ENCODE measurements at places on chromosomes 7 and 10.

GRCh38 chr7:155193716-155194115 lies 104.0 kb upstream of the INSIG1 start:
- no peak for DNase-seq

- DNase-seq: no peak
These were observed 117.6 kb upstream of the NFE2L3 start for GRCh38 chr7:26034391-26034790.

DNA sequence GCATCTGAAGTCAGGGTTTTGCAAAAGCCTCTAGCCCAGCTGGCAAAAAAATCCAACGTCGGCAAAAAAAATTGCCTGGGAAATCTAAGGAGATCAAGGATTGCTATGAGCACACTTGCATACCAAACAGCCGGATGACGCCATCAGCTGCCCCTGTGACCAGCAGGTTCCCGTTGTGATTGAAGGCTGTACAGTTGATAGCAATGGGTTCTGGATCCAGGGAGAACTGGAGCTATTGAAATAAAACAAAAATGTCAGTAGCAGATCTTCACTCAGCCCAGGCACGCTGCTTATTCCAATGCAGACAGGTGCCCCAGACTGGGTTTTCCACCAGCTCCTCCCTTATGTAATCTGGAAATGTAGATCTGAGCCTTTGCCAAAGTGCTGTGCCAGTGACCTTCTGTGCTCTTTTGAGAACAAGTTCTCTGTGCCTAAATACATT lies 18.7 kb upstream of the CYREN start:
- no peak for DNase-seq

GRCh38 chr7:77743518-77743917 lies 47.3 kb downstream of the RSBN1L start:
- no peak for DNase-seq

DNA sequence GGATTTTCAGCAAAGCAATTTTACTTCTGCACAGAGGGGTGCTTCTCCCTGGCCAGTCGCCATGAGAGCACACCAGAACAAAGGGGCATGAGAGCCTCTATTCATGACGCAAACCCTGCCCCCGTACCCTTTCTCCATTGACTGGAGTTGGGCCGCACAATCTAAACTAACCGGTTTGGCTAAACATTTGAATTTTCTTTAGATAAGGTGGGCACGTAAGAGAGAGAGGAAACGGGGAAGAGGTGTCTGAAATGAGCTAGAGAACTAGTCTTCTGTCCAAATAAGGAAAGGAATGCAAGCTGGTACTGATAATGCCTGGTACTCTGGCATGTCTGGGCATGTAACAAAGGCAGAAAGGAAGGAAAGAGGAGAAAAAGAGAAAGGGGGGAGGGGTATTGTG lies 13.2 kb upstream of the SCIN start:
- no peak for DNase-seq

- DNase-seq: no peak
These were observed 77.6 kb downstream of the PFKFB3 start for GRCh38 chr10:6280291-6280690.

- no peak for DNase-seq
These were observed 59.6 kb upstream of the CAPZA2 start for GRCh38 chr7:116802746-116803152.

- no peak for DNase-seq
These were observed 24.6 kb downstream of the MYOF start for GRCh38 chr10:93457511-93457910.

DNA sequence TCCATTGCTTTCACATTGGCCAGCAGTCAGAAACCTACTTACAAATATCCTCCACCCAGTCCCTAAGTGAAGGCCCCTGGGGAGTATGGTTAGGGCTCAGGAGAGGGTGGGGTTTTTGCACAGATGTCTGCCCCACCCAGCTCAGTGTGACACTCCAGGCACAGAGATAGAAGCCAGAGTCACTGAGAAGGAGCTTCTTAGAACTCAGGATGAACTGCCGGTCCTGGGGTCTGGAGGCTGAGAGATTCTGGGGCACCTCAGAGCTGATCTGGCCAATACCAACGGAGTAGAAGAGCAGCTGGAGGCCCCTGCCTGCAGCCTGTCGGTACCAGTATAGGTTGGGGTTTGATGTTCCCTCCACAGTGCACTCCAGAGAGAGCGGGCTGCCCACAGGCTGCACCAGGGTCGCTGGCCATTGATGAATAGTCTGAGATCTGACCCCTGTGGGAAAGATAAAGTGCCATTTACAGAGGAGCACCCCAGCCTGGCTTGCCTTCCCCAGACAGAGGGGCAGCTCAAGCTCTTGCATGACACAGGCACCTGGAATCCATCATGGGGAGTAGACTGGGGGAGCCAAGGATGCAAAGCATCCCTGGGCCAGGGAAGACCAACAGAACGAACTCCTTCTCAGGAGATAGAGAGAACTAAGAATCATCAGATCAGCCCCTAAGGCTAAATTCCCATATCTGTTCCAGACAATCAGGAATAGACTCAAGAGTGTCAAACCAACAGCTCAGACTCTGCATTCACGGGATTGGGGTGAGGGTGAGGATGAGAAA lies 41.9 kb downstream of the PRSS2 start:
- no peak for DNase-seq

DNA sequence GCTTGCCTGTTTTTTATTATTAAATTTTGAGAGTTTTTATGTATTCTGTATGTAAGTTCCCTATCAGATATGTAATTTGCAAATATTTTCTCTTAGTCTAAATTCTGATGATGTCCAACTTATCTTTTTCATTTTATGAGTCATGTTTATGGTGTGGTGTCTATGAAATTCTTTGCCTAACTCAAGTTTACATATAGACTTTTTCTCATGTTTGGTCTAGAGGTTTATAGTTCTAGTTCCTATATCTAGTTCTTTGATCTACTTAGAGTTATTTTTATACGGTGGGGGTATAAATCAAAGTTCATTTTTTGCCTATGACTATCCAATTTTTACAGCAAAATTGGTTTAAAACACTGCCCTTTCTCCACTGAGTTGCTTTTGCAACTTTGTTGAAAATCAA lies 26.3 kb upstream of the CCDC7 start:
- DNase-seq: no peak

DNA sequence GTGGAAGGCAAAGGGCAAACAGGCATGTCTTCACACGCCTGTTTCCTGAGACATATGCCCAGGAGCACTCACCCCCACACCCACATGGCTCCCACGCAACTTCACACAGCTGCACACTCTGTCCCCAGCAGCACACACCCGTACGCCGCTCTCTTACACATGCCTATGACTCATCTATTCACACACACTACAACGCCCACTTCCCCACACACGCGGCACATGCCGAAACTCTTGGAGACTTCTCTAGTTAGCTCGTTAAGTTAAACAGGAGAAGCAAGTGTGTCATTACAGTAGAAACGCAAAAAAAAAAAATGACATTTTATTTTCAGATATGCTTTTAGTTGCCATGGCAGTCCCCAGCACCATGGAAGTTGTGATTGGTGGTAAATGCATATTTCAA lies 6.7 kb downstream of the CALN1 start:
- peak; percentile 84 for DNase-seq

DNA sequence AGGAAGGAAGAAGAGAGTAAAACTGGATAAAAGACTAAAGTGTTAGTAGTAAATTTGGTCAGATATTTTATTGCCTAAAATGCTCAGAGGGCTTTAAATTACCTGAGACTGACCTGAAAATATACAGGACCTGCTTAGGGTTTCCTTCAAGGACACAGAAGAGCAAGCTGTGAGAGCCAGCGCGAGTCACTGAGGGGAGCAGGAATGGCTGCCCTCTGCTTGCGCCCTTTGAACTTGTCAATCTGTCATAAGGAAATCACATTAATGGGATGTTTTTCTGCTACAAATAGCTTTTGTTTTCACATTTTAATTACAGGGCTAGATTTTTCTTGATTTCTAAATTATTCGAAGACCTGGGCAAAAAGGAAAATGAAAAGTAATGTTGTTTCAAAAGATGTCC lies 26.9 kb downstream of the DNAJB9 start:
- DNase-seq: no peak

- no peak for DNase-seq
These were observed 75.0 kb downstream of the VPS50 start for GRCh38 chr7:93307131-93307660.

DNA sequence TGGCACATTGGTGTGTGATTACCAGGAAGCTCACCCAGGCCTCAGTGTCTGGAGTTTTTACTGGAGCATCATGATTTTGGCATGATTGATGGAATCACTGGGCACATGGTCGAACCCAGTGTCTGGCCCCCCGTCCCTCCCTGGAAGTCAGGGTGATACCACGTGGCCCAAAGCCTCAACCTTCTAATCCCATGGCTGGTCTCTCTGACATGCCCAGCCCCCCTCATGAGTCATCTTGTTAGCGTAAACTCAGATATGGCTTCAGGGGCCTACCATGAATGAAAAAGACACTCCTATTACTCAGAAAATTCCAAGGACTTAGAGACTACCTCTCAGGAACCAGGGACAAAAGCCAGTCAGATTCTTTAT lies 109.3 kb downstream of the GRK5 start:
- DNase-seq: no peak

DNA sequence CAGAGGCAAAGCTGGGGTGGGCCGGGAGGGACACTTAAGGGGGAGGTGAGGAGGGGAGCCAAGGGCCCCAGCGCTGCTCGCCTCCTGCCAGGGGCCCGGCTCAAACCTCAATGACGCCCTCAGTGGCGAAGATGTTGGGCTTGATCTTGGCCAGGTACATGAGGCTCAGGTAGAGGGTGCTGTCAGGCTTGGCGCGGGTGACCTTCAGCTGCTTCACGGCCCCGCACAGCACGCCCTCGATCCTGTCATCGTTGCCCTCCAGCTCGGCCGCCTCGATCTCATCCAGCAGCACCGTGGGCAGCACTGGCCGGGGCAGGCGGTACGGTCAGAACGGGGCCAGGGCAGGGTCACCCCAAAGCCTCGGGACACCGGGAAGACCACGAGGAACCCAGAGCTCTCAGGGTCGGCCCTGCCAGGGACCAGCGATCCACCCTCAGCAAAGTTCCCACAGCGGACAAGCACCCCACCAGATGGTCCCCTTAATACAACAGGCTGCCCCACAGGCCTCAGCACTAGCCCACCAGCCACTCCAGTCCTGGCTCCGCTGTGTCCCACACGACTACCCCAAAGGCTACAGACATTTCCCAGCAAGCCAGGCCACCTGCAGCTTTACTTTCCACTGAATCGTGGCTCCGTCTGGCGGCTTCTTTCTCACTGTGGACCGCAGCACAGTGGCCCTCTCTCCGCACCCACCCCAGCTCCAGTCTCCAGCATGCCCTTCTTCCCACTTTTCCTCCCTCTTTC lies 4.0 kb downstream of the INTS1 start:
- no peak for DNase-seq

DNA sequence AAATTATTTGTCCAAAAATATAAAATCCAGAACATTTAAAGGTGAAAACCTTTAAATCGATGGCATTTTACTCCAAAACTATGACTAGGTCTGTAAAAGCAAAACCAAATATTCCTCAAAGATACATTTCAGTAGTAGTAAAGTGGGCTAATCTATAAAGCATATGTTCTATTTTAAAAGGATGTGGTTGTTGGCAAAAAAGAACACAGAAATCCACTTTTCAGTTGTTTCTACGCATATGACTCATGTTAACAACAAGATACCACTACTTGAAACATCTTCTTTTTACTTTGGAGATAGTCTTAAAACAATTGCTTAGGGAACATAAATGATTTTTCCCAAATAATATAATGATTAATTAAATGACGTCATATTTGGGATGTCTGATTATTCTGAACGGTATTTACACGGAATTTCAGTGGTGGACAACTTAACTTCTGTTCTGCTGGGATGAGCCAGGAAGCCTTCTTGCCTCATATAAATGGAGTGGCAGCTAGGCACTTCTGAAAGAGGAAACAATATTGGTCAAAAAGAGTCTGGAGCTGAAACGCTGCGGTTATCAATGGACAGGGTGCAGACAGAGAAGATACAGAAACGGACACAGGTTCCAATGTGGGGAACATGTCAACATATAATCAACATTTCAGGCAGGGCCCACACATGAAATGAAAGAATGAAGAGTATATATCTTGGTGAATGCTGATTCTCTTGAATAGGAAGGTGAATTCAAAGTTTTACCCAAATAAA lies 78.5 kb downstream of the ETV1 start:
- DNase-seq: no peak

GRCh38 chr10:28993056-28993455 lies 295.8 kb upstream of the LYZL1 start:
- DNase-seq: no peak

GRCh38 chr7:67947646-67948045 lies 951.0 kb downstream of the TYW1 start:
- DNase-seq: no peak

- no peak for DNase-seq
These were observed 131.8 kb upstream of the GHITM start for GRCh38 chr10:84007482-84007881.

DNA sequence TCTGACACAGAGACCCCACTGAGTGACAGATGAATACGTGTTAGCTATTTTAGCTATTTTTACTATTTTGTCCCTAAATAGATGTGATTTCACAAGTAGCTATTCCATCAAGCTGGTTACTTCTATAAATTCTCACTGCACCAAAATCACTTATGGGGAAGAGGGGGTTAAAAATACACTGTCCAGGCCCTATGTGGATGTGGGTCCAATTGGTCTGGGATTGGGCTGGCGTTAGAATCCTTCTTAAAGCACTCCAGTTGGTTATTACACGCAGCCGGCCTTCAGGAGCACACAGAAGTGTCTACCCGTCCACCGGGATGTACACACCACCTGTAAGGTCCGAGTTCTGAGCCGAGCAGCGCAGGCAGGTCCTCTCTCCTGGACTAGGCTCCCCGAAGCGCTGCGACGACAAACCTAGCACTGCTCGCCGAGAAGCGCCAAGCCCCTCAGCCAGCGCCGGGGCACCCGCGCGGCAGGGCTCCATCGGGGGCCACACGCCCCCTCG lies 222.3 kb upstream of the MKLN1 start:
- DNase-seq: no peak

DNA sequence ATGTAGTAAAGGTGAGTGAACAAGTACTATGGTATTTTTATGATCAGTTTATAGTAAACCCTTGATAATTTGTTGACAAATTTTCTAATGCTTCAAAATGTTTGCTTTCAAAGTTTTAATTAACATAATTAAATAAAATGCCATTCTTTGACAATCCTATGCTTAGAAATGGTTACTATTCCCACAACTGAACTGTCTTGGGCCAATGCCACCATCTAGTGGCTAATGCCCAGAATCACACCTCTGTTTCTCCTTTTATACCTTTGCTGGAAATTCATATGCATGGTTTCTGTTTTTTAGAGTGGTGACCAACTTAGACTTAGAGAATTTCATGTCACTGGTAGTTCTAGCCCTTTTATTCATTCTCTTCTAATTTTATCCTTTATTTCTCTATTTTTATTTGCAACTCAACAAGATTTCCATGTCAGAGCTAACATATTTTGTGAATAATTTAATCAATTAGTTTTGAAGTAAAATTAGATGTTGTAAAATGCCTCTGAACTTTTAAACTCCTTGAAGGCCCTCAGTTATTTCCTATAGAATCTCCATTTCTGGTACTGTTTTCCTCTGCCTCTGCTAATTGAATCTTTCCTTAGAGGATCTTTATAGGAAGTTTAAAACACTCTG lies 31.1 kb downstream of the PCGF5 start:
- peak; percentile 66 for DNase-seq

DNA sequence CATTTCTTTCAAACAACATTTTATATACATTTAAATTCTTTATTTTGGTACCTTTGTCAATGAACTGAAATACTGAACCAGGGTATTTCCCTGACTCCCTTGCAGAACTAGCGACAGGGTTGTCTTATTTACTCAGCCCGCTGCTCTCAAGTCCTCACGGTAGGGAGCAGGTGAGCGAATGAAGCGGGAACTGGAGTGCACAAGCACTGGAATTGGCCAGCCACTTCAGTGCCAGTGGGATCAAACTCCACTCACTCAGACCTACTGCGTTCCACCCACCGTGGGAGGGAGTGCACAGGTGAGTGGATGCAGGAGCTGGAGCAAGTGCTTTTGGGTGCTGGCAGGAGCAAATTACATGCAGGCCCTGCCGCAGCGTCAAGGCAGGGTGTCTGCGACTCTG lies 28.1 kb upstream of the NEUROD6 start:
- no peak for DNase-seq

Measured in bone marrow (tissue), 2 donors.